ENCODE measurements at places on chromosomes 1 and 21.

- no peak for DNase-seq
Observed at GRCh38 chr1:192630521-192631287, 5.2 kb upstream of the RGS13 start.

DNA sequence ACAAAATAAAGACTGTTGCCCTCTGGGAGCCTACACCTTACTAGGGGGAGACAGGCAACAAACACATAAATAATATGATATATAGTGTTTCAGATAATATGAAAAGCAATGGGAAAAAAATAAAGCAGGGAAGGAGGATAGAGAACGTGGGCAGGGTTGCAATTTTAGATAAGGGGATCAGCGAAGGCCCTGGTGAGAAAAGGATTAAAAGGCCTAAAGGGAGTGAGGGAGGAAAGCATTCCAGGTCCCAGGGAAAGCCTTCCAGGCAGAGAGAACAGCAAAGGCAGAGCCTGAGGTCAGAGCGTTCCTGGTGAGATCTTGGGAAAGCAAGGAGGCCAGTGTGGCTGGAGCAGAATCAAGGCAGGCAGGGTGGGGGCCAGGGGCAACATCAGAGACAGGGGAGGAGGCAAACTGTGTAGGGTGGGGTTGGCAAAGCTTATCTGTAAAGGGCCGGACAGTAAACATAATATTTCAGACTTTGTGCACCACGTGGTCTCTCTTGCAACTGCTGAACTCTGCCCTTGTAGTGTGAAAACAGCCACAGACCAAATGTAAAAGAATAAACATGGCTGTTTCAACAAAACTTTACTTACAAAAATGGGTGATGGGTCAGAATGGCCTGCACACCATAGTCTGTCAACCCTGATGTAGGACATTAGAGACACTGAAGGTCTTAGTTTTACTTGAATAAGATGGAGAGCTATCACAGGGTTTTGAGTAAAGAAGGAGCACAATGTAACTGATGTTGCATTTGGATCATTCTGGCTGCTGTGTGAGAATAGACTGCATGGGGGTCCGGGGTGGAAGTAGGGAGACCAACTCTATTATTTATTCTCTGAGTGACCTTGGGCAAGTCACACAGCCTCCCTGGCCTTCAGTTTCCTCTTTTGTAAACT lies 13.3 kb upstream of the CPT2 start:
- DNase-seq = no peak

DNA sequence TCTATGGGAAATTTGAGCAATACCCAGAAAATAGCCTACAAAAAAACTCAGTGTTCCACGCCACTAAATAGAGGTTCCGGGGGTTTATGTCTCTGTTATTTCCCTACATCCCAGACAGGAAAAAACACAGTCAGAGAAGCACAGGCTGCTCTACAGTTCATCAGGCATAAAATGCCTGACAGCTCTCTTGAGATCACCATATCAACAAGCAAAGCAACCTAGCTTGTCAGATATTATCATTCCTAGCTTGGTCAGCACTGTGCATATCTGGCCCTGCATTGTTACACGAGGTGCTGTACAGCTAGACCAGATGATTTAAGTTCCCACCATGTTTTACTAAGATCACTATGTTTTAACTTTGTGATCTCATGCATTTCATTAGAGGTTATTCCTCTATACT lies 172.6 kb downstream of the PTPRC start:
- DNase-seq = no peak

- DNase-seq = no peak
Observed at GRCh38 chr1:17992800-17993199, 114.8 kb upstream of the IGSF21 start.

GRCh38 chr1:224880593-224881307 lies 48.7 kb upstream of the DNAH14 start:
- DNase-seq = no peak

- DNase-seq = no peak
Observed at GRCh38 chr1:79197421-79197820, 190.9 kb upstream of the ADGRL4 start.

- DNase-seq = no peak
Observed at GRCh38 chr21:43733529-43734071, 14.7 kb downstream of the PDXK start.

DNA sequence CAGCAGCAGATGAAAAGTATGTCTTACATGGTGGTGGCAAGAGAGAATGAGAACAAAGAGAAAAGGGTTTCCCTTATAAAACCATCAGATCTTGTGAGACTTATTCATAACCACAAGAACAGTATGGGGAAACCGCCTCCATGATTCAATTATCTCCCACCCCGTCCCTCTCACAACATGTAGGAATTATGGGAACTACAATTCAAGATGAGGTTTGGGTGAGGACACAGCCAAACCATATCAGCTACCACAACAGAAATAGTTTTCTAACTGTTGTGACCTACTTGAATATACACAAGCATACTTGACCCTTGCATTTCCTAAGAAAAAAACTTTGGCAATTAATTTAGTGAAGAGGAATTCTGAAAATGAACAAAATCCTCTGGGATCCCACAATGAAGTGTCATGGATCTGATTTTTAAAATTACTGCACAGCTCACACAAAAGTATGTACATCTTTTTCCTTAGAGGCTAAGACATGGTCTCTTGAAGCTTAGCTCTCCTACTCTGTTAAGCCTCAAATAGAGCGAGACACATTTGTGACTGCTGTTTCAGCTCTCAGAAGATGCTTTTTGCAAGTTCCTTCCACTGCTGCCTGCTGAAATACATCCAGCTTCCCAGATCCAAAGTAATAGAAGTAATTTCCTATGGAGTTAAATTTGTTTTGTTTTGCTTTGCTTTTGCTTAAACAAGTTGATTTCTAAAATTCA lies 265.8 kb downstream of the DPYD start:
- DNase-seq = no peak

DNA sequence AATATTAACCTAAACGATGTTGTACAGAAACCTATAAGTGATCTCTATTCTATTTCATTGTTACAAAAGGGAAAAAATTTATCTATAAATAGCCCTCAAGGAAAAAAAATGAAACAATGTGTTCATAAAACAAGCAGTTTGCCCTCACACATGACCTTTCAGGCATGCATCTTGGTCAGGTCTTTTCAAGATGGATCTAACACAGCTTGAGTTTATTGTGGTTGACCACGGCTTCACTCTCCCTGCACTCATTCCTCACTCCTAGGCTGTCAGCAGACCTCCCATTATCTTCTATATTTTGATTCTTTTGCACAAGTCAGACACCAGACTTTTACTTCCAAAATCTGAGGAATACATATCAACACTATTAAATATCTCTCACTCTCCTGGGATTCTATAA lies 544.3 kb downstream of the KCNT2 start:
- DNase-seq = no peak

- no peak for DNase-seq
Observed at GRCh38 chr1:53344921-53345838, 17.3 kb upstream of the LRP8 start.

Data from activated CD4-positive, alpha-beta T cell treated with anti-CD3 and anti-CD28 coated beads, Interleukin-10, Interleukin-2, amounts not matched to agents 100 ng/mL and 50 ng/mL, durations not matched to agents 16 hours and 8 hours (primary cell).